ENCODE measurements at places on chromosomes 5 and 9.

GRCh38 chr9:89629081-89629976, 24.5 kb downstream of the GADD45G start:
- no peak for DNase-seq

DNA sequence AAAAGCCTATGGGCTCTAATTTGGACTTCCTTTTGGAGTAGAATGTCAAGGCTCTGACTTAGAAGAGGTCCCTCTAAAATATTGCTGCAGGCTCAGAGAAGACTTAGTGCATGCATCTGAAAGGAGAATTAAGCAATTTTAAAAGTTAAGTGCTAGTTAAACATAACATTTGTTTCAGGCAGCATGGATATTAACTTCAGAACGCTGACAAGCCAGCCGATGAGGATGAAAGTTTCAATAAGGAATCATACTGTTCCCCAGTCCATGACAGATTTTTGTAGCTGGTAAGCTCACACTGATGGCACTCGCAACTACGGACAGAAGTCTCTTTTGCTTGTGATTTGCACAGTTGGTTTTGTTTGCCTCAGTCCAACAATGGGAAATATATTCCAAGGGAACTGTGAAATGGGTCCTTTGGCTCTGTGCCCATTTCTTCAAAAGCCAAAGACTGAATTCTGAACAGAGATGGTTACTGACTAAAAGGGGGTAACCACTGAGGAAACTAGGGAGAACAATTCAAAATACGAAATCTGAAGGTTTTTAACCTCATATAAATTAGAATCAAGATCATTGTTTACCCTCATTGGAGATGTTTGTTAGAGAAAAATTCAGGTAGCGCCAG, 47.6 kb downstream of the DCP2 start:
- DNase-seq, result no peak

GRCh38 chr9:38315085-38315595, 77.4 kb upstream of the ALDH1B1 start:
- no peak for DNase-seq

DNA sequence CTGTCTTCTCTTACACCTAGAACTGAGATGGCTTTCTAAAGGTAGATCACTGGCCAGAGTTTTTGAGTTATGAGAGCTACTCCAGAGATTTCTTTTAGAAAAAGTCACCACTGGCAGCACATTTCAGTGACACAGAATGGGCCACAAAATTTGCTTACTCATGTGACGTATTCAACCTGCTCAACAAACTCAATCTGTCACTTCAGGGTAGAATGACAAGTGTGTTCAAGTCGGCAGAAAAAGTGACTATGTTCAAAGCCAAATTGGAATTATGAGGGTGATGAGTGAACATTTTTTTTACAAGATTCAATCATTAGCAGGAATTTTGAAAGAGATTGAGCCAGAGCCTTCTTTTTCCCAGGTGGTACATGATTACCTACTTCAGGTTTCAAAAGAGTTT, 46.5 kb downstream of the TAF11L14 start:
- no peak for DNase-seq

- DNase-seq, result no peak
Observed at GRCh38 chr5:14217587-14217986, 74.4 kb downstream of the TRIO start.

DNA sequence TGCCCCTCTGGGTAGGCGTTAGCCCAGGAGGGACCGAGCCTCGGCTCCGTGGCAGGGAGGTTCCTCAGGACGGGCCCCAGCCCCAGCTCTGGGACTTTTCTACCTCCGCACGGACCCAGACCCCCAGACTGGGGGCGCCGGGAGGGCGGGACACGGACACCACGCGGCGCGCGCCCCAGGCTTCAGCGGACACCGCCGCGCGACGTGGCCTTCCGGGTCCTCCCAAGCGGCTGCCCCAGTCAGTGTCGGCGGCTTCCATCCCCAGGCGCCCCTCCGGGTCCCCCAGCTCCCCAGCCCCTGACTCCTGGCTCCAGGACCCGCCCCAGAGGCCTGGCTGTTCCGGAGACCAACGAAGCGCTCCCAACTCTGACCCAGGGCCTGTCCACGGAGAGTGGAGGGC, 3.1 kb downstream of the LCNL1 start:
- DNase-seq, result peak; percentile 83

DNA sequence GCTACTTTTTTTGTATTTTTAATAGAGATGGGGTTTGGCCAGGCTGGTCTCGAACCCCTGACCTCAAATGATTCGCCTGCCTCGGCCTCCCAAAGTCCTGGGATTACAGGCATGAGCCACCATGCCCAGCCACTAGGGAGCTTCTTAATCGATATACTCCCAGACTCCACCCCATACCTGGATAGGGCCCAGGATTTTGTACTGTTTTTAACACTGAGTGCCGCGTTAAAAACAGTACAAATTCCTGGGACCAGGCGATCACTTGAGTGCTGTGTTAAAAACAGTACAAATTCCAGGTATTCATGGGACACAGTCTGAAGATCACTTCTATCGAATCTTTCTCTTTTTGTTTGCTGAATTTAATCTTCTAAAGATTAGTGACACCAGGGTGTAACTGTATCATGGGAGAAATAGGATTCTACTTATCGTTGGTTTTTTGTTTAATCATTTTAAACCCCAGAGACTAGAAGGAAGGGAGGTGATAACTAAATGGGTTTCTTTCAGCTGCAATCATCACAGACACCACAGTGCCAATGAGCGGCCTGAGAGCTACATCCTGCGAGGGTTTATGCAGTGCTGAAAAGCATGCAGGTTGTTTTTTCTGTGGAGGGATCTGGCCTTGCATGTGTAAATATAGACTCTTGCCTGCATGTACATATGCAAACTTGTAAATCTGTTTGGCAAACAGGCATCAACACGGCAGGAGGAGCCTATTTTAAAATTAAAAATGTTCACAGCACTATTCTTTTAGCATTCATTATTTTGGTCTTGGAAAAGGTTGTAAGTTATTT, 303.8 kb upstream of the WWC1 start:
- DNase-seq, result no peak

- DNase-seq, result no peak
Observed at GRCh38 chr9:79489261-79490000, 82.3 kb upstream of the TLE4 start.

DNA sequence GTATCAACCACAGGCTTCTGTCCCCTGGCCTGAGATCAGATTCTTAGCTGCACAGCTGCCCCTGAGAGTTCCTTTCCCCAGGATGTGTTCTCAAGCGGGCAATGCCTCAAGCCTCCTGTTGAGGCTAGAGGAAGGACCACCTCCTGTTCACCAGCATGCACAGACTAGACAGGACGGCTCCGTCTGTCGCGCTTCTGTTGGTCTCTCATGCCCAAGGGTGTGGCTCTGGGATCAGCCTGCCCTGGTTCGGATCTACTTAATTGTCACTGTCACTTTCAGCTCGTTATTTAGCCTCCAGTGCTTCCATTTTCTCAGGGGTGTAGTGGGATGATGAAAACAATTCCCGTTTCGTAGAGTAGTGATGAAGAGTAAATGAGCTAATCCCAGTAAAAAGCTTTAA, 103.1 kb downstream of the KCNIP1 start:
- DNase-seq, result no peak

- DNase-seq, result no peak
Observed at GRCh38 chr9:80320916-80321315, 749.2 kb downstream of the TLE4 start.

GRCh38 chr5:173862047-173862477, 26.1 kb upstream of the CPEB4 start:
- DNase-seq, result no peak
